ENCODE measurements at places on chromosomes 2 and 18.

DNA sequence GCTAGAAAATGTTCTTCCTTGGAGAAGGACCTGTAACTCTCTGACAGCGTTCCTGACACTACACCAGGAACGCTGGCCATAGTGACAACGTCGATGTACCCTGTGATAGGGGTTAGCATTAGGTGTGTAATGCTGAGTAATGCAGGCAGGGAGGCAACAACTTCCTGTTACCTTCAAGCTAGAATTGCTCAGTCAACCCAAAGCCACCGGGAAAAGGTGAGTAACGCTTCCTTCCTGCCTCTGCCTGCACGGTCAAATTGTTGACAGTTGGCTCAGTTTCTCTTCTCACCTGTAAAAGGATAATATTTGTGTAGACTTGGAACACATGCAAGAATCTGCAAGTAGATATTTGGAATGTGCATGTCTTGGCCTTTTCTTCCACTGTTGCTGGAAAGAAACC, 12.7 kb downstream of the FAM110C start:
- peak; percentile 37 for DNase-seq

DNA sequence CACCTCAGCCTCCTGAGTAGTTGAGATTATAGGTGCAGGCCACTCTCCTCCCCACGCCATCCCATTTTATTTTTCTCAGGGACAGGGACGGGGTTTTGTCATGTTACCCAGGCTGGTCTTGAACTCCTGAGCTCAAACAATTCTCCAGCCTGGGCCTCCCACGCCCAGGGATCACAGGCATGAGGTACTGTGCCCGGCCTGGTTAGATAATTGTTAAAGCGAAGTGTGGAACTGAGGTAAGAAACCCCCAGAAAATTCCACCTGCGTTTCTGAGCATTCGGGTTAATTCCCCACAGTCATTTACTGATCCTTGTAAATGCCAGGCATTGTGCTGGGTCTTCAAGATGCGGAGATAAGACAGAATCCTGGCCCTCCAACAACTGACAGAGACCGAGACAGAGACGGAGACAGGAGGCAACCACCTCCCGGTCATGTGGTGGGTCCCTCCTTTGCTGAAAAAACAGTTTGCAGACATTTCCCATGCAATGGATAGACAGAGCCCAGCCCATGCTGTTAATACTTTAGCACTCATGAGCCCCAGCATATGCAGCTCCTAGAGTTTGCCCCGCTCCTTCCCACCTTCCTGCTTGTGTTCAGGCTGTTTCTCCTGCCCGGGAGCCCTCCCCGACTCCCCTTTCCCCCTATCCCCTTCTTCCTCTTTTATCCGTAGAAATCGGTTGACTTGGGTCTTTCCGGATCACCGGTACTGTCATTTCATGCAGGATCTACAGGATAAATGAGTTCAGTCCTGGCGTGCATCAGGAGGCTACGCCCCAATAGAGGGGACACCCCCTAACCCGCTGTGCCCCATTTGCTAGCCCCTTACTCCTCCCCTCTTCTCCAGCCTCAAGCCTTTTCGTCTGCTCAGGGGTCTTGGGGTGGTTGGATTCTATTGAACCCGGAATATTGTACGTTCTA, 1.6 kb upstream of the RHOB start:
- no peak for DNase-seq

- DNase-seq: peak; percentile 55
Observed at GRCh38 chr18:80157708-80158343, 48.8 kb downstream of the ADNP2 start.

- DNase-seq: no peak
Observed at GRCh38 chr2:105741174-105741573, 3.5 kb upstream of the NCK2 start.

DNA sequence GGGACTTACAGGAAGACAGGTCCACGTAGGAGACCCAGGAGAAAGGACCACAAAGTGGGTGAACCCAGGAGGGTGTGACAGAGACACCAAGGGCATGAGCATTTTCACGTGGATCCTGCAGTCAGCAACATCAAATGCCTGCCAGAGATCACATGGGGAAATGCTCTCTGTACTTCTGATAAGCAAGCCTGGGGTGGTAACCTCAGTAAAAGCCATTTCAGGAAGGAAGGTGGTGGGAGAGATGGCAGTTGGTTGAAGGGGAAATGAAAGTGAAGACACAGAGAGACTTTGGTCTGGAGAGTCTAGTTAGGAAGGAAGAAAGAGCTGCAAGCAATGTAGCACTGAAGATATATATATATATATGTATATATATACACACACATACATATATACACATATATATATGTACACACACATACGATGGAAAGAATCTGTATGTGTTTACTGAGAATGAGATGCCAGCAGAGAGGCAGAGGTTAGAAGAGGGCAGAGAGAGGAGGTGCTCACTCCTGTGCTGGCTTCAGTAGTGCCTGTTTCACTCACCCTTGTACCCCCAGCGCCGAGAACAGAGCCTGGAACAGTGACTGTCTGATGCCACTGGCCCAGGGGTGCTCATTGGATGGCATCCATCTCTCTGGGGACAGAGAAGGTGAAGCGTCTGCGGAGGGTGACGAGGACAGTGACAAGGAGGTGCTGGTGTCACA, 314.9 kb downstream of the AFF3 start:
- DNase-seq: no peak

DNA sequence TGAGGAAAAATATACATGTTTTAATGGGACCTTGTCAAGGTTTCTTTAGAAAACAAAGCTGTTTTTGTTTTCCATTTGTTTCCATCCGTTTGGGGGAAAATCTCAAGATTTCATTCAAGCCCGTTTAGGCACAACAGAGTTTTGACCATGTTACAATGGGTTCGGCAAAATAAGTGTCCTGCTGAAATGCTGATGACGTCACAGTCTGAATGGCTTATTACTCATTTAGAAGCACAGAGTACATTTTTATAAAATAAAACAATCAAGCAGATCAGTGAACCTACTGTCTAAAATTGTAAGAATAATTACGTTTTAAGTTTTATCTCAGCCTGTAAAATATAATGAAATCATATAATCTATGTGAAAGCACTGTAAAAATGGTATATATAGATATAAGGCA, 174.2 kb downstream of the MYT1L start:
- no peak for DNase-seq

- no peak for DNase-seq
Observed at GRCh38 chr2:78301166-78301789, 724.2 kb upstream of the REG3G start.

GRCh38 chr2:74876081-74876886, 42.4 kb downstream of the HK2 start:
- DNase-seq: peak; percentile 5
